BJ (cell line): ENCODE measurements at places on chromosomes 3 and 15.

- DNase-seq: no peak
Observed at GRCh38 chr15:56959318-56959648, 40.8 kb downstream of the TCF12 start.

GRCh38 chr3:123870033-123870432 is 14.1 kb downstream of the MYLK start:
- no peak for DNase-seq

DNA sequence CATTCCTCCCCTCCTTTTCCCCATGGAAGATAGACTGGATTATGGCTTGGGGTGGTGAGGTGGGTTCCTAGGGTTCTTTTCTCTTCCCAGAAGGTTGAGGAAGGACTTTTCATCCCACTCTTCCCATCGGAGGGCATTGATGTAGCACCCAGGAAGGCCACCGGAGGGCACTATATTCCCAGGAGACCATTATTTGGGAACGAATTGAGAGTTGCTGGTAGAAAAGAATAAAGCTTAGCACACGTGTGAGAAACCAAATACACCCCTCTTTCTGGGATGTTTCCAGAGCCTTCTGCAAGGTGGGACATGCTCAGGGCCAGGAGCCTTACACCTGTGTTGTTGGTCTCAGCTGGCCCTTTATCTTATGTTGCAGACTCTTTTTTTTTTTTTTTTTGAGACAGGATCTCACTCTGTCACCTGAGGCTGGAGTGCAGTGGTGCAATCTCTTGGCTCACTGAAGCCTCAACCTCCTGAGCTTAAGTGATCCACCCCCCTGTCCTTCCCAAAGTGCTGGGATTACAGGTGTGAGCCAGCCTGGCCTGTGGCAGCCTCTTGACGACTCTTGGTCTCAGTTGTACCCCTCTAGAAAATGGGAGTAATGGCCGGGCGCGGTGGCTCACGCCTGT is 6.3 kb upstream of the CDC25A start:
- DNase-seq: no peak

GRCh38 chr15:32739522-32740063 is 21.8 kb downstream of the GREM1 start:
- DNase-seq: no peak

DNA sequence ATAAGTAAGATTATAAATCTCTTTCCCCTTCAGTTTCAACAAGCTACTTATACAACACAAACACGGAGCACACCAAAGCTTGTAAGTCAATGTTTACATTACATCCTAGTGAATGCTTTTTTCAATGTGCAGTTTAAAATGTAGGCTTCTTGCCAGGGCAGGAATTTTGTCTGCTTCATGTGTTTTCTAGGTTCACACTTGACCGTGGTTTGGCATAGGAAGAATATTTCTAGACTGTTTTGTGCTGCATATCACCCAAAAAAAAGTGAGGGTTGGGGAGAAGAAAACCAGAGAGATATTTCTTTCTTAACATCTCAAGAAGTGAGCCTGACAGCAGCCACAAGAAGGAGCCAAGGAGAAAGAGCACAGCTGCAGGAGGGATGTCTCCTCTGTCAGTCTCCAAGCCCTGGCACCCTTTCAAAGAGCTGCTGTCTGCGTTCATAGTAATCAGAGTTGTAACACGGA is 255.8 kb downstream of the MEIS2 start:
- no peak for DNase-seq
